ENCODE measurements at places on chromosomes 13 and 19. TPM values are rescaled to one million over a fixed set of nuclear protein-coding genes. Genes with fewer than 3 reads are reported as not detected.

- no peak for DNase-seq
These were observed 37.9 kb upstream of the CPB2 start for GRCh38 chr13:46142776-46143175.

GRCh38 chr13:32060401-32060878 is 28.9 kb downstream of the FRY start:
- DNase-seq = no peak

DNA sequence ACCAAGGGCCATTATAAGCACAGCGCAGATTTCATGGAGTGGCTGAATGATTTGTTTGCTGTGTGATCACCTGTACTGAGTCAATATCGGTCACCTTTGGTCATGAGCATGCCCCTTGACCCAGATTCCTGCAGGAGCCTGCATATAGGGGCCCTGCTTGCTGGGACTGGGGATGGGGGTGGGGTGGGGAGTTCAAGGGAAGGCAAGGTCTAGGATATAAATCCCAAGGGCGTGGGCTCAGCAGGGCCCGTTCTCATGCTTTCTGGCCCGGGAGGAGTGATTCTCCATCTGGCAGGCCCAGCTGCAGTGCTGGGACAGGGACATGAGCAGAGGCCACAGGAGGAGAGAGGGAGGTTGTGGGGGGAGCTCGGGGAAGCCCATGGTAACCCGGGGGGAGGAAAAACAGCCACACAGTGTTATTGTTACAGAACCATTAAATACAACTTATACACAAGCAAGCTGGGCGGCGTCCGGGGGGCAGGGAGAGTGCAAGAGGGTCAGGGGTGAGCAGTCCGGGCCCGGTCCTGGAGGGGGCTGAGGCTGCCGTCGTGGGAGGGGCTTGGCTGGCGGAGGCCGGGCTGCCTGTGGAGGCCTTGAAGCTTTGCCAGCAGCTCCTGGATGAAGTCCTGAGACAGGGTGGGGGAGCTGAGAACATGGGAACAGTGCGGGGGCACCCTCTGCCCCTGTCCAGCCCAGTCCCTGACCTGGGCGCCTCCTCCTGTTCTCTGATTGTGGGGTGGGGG is 5.2 kb downstream of the PPP1R14A start:
- DNase-seq = no peak

DNA sequence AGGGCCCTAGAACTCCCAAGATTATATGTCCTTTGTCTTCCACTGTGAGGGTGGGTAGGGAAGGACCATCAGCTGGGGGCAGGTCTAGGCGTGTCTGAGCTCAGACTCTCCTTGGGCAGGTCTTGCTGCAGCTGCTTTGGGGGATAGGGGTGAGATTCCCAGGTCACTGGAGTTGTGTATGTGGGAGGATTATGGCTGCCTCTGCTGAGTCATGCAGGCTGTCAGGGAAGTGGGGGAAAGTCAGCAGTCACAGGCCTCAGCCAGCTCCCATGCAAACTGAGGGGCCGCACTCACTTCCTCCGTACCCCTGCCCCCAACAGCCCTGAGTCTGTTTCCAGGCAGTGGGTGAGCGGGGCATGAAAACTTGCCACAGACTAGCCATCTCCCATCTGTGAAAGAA is 600.8 kb downstream of the DIAPH3 start:
- no peak for DNase-seq

GRCh38 chr19:49565261-49565660 is 15.1 kb downstream of the NOSIP start:
- no peak for DNase-seq

DNA sequence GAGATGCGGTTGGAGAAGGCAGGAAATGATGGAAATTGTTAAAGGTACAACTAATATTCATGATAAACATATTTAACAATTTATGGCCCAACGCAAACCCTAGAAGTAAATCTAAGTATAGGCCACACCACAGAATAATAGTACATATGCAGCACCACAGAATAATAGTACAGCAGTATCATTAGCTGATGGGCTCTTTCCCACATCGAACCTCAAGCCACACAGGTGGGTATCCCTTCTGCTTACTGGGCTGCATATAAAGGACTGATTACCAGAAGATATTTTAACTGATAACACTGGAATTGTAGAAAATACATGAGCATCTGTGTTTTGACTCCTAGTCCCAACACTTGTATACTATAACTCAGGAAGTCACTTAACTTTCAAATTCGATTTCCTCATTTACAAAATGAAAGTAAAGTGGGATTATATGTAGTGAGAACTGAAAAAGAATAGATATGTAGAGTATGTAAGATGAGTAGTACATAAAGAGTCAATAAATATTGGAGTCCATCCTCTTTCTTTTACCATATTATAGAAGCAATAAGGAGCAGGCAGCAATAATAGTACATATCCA is 91.5 kb downstream of the TSC22D1 start:
- DNase-seq = peak; percentile 9

GRCh38 chr13:45333251-45333976 is 7.6 kb downstream of the TPT1 start:
- no peak for DNase-seq

DNA sequence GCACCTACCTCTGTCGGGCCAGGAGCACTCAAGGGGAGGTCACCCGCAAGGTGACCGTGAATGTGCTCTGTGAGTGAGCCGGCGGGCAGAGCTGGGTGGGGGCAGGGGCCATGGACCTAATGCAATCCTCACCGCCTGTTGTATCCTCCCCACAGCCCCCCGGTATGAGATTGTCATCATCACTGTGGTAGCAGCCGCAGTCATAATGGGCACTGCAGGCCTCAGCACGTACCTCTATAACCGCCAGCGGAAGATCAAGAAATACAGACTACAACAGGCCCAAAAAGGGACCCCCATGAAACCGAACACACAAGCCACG is 1.8 kb upstream of the ICAM4 start:
- no peak for DNase-seq

DNA sequence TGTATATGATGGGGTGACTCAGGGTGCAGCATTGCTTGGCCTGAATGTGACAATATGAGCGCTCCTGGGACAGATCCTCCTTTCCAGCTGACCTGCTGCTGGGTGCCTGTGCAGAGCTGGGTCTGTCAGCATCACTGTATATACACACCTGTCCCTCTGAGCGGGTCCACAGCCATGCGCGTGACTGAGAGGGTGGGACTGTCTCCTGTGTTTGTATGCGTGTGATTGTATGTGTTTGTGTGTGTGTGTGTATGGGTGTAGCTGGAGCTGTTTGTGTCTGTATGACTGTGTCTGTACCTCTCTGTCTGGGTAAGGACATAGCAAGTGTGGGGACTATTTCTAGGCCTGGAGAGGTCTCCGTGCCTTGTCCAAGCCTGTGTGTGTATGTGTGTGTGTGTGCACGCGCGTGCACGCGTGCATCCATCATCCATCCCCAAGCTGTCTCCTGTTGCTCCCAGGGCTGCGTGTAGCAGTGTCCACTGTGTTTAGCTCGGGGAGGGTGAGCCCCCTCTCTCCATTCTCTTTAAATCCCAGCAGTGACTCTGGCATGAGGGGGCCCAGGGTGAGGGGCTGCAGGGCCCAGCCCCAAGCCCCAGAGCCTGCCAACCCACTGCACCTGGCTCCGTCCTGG is 8.3 kb downstream of the IGLON5 start:
- DNase-seq = no peak

DNA sequence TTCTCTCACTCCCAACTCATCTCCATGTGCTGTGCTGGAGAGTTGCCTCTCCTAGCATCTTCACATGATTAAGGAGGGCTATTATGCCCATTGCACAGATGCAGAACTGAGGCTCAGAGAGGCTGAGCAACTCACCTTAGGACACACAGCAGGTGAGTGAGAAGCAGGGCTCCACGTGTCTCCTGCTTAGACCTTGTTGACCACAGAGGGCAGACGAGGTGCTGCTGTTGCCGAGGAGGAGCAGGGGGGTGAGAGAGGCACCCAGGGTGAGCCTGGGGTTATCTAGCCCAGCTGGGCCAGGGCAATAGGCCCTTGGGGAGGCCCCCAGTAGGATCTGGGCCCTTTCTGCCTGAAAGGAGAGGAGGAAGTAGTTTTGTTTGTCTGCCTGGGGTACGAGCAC is 2.4 kb upstream of the HSH2D start:
- no peak for DNase-seq

- peak; percentile 92 for DNase-seq
These were observed 41.0 kb downstream of the PDE4A start for GRCh38 chr19:10461047-10461949.

- no peak for DNase-seq
These were observed 754 bp upstream of the CHERP start for GRCh38 chr19:16542910-16543472.

GRCh38 chr19:5907241-5907640 is 2.6 kb downstream of the VMAC start:
- peak; percentile 18 for DNase-seq

GRCh38 chr19:50720921-50721381 is 1.3 kb upstream of the SHANK1 start:
- no peak for DNase-seq

GRCh38 chr13:38542601-38543000 is 144.3 kb upstream of the FREM2 start:
- no peak for DNase-seq

DNA sequence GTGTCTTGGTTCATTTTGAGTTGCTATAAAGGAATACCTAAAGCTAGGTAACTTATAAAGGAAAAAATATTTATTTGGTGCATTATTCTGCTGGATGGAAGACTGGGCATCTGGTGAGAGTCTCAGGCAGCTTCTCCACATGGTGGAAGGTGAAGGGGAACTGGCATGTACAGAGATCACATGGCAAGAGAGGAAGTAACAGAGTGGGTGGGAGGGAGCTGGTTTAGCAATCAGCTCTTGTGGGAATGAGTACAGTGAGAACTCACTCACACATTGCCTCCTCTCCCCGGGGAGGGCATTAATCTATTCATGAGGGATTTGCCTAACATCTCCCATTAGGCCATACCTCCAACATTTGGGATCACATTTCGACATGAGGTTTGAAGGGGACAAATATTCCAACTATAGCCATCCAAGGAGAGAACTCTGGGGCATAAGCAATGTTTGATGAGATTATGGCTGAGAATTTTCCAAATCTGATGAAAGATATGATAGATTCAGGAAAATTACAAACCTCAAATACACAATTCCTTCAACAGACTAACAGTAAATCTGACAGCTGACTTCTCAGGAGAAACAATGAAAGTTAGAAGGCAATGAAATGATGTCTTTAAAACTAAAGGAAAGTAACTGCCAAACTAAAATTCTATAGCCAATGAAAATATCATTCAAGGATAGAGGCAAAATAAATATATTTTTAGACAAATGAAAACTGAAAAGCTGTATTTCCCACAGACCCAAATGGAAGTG is 52.5 kb downstream of the MTUS2 start:
- DNase-seq = no peak

DNA sequence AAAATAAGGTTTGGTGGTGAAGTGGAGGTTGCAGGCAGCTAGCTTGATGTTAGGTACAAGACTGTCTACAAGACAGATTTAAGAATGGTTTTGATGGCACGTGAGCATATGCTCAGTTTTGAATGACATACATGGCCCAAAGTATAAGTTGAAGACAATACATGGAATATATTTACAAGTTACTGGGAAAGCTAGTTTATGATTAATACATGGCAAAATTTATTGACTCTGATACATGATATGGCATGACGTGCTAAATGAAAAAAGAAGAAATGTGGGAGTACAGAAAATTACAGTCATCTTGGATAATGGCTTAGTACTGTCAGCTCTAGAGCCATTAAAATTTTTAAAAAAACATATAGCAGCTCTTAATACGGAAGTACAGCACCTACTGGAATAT is 4.4 kb downstream of the KLF5 start:
- DNase-seq = no peak

- no peak for DNase-seq
These were observed 17.9 kb upstream of the CACTIN start for GRCh38 chr19:3644351-3645066.

DNA sequence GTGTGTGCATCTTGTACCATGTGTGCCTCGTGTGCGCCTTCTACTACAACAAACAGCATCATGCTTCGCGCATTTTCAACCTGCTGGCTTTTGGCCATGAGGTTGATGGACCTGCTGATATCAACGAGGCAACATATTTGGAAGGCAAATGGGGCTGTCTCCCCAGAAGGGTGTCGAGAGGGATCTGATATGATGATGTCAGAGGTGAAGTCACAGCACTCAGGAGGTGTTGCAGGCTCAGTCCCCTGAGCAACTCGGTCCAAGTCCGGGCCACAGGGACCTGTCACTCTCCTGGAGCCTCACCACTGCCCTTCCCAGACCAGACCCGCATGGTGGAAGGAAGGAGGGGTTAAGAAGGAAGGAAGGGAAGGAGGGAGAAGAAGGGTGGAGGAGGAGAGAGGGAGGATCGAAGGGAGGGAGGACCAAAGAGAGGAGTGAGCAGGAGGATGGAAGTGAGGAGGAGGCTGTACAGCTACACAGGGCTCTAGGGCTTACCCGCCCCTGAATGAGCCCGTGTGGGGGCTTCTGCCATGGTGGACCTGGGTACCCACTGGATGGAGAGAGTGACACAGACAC is 6.7 kb upstream of the C13orf46 start:
- no peak for DNase-seq

DNA sequence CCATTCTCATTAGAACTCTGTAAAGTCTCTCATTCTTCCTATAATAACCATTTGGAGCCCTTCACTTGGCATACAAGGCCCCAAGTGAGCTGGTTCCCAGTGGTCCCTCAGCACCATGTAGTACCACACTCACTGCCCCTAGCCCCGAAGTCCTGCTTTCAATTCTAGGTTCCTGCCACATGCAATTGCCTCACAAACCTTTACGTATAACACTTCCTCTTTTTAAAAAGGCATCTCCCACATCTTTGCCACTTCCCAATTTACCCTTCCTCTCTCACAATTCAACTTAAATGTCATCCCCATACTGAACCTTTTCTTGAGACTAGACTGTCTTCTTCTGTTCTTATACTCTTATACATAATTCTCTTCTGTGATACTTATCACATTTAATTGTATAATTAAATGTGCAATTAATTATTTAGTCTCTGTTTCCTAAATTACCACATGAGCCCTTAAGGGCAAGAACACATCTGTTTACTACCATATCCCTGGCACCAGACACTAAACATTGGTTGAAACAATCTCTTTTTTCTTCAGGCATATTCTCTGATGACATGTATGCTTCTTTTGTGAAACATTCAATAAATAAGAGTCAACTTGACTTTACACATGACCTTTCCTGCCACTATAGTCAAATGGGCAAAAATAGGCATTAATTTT is 304.0 kb downstream of the SPRY2 start:
- DNase-seq = no peak

GRCh38 chr13:39016087-39016486 is 21.8 kb downstream of the PROSER1 start:
- no peak for DNase-seq

- DNase-seq = peak; percentile 85
These were observed 1.6 kb upstream of the TTC9B start for GRCh38 chr19:40219721-40220276.

Gene PRR20A
- total RNA-seq = not detected

Gene POSTN
- total RNA-seq = 0.29 TPM

Gene DNAAF3
- total RNA-seq = 0.62 TPM

Gene NXNL1
- total RNA-seq = not detected

Gene RAB3A
- 0.88 TPM for total RNA-seq

Gene TMEM59L
- 0.25 TPM for total RNA-seq

Gene FGF22
- total RNA-seq = not detected

Gene ATP8B3
- total RNA-seq = 5.1 TPM

Gene ZC3H4
- total RNA-seq = 63.9 TPM

Data from endothelial cell of umbilical vein (primary cell).